ENCODE measurements at places on chromosomes 7 and 10. TPM values are rescaled to one million over a fixed set of nuclear protein-coding genes. Genes with fewer than 3 reads are reported as not detected.

ZNF736 gene
- 0.01 TPM for total RNA-seq

TET1 gene
- 0.57 TPM for total RNA-seq

MTG1 gene
- 50.6 TPM for total RNA-seq

FLNC gene
- 4.9 TPM for total RNA-seq

SEMA3A gene
- total RNA-seq: 6.3 TPM

CRYGN gene
- not detected for total RNA-seq
